Left lobe of liver (tissue), 2 donors: ENCODE measurements at places on chromosomes 5 and 9. TPM values are rescaled to one million over a fixed set of nuclear protein-coding genes. Genes with fewer than 3 reads are reported as not detected.

DNA sequence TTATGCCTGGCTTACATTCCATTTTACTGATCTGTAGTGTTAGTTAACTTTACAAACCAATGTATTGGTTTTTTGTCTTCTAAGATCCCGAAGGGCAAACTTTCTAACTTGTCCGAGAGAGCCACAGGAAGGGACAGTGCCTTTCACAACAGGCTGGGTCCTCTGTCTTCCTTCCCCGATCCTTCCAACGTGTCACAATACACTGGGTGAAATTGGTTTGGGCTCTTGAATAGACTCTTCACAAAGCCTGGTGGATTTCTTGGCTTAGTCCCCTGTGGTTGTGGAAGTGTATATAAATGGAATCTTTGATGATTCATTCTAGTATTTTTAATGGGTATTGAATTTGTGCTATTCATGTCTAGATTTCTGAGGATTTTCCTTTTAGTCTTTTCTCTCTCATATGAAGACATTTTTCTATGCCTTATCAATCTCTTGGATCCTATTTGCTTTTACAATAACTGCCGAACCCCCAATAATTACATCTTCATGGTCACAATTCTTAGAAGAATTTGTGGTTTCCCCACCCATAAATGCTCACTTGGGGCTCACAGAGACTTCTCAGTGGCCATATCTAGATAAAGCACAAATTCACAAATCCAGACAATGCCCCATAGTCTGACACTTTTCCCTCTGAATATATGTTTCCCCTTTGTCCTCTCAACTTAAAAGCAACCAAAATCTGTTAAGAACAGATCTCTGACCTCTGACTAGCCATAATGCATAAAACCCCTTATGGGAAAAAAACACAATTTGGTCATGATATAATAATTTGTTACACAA lies 107.7 kb downstream of the MTRR start:
- no peak for DNase-seq

- no peak for DNase-seq
Observed at GRCh38 chr9:123121457-123121856, 88.0 kb downstream of the GPR21 start.

DNA sequence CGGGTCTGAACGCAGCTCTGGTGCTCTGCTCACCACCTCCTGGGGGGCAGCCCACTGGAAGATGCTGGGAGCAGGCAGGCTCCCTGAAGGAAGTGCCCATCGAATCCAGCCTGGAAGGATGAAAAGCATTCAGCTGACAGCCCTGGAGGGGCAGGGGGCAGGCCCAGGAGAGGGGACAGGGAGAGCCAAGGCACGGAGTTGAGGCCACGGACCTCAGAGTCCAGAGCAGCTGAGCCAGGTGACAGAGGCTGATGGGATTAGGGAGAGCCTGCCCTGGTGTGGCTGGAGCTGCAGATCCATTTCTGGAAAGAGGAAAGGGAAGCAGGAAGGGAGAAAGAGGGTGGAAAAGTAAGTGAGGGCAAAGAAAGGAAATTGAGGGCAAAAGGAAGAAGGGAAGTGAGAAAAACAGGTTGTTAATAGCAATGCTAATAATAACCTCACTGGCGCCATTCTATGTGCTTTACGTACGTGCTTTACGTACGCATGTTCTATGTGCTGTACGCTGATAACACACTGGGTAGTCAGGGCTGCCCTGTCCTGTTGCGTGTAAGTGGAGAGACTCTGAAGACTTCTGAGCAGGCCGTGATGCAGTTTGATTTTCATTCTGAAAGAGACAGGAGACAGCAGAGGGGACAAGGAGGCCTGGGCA lies 52.6 kb downstream of the LMX1B start:
- no peak for DNase-seq

GRCh38 chr5:149799119-149799623 lies 69.1 kb downstream of the PPARGC1B start:
- peak; percentile 67 for DNase-seq

DNA sequence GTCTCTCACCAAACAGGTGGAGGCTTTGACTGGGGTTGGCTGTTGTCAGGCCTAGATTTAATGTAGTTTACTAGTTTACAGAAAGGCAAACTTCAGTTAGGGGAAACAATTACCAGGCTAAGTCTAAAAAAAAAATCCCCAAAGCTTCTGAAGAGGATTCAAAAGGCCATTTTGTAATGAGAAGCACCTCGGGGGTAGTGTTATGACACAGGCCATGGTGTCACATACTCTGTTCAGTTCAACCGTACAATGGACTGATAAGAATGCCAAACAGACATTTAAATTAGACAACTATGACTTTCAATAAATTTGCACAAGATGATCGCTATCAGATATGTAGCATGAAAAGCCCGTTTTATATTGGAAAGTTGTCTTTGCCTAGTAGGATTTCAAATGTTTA lies 120.1 kb upstream of the PCA3 start:
- no peak for DNase-seq

DNA sequence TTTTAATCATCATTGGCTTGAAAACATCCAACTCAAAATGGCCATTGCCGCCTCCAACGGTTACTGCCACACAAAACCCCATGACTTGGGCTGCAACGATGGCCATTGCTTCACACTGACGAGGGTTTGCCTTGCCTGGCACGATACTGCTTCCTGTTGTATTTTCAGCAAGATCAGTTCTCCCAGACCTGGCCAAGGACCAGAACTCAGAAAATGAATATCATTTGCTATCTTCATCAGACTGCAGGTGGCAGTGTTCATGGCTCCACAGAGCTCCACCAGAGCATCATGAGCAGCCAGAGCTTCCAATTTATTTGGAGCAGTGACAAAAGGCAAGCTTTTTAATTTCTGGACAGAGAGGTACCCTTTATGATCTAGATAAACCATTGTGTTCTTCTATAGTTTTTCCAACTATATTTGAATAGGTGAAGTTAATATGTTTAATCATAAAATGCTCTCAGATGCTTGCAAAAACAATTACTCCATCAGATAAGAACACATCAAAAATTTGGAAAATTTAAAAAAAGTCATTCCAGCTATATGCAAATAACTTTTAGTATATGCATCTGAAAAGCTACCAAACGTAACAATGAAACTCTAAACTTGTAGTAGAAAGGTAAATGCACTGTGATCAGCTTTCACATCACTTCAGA lies 10.4 kb downstream of the AMACR start:
- DNase-seq: peak; percentile 84

The SLC45A2 gene
- 0.48 TPM for total RNA-seq

The INSL6 gene
- total RNA-seq: not detected

DNA sequence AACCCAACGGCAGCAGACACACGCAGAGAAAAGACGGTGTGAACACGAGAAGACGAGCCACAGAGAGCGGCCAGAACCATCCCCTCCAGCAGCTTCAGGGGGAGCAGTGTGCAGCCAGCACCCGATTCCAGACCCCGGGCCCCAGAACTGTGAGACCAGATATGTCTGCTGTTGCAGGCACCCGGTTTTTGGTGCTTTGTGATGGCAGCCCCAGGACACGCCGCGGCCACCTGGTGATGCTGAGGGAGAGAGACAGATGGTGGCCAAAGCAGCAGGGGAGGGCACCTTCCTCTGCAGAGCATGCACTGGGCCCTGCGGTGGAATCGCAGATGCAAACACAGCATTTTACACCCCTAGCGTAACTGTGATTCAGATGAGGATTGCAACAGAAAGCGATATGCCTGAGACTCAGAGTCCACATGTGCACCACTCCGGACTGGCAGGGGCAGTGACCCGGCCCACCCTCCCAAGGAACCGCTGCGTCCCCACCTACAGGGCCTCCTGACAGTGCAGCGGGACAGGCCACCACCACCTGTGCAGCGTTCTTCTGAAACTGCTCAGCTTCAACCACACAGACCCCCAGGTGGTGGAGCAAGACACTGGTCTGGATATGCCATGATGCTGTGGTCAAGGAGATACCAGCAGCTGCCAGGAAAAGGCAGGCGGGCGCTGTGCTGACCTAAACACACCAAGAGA lies 24.0 kb downstream of the ZDHHC11B start:
- DNase-seq: no peak

DNA sequence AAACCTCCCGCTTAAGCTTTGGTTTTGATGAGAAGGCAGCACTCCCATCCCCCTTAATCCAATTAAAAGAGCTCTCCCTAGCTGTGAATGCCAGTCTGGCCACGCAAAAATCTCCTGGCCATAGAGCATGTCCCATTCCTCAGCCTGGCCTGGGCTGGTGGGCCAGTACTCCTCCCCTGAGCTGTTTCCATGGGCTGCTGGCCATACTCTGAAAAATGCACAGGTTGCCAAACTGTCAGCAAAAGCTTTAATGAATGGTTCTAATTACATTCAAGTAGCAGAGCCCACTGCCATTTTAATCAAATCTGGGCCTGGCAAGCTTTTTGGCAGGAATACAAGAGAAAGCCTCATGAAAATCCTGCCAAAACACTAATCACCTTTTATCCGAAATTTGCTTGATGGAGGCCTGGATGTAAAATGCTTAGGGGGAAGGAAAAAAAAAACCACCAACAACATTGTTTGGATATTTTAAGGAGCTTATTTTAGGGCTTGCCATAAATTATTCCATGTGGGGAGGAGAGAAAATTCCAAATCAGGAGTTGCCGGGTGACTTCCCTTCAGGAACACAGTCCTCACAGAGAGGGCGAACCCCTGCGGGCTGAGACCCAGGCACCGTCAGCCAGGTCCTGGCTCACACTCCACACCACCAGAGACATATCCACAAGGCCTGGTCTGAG lies 243.3 kb downstream of the SEC61B start:
- no peak for DNase-seq

The ATP10B gene
- 0.10 TPM for total RNA-seq

The SLIT3 gene
- total RNA-seq: 0.75 TPM
